Stimulated activated CD8-positive, alpha-beta memory T cell treated with anti-CD3 and anti-CD28 coated beads, Interleukin-15, amount 100 ng/mL, for 1 hour (primary cell): ENCODE measurements at places on chromosomes 5 and 9.

DNA sequence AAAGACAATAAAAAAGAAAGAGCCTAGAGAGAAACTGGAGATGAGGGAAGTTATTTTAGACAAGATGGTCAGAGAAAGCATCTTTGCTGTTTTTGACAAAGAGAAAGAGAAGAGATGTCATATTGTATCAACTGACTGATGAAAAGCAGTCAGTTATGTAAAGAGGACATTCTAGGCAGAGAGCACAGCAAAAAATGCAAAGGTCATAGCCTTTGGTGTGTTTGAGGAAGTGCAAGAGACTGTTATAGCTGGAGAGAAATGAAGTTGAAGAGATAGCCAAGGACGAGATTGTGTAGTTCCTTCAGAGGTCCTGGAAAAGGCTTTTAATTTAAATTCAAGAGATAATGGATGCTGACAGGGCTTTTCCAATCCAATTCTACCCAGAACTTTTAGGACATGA is 342.4 kb downstream of the RASEF start:
- DNase-seq = no peak

DNA sequence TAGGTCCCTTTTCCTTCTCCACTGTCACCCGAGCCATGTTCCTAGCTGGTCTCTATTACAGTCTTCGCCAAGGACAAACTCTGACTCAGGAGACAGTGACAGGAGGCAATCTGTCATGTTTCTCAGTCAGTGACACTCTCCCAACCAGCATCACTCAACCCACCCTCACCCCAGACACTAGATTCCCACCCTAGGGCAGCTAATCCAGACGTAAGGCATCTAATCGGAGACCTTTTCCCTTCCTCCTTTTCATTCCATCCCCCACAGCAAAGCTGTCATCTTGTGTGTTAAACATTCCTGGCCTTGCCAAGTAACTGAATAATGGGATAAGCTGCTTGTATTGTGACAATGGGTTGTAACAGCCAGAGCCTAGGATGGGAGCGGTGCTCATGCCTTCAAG is 95.2 kb downstream of the SNX18 start:
- no peak for DNase-seq

GRCh38 chr5:120759587-120759986 is 295.5 kb downstream of the PRR16 start:
- DNase-seq = no peak

DNA sequence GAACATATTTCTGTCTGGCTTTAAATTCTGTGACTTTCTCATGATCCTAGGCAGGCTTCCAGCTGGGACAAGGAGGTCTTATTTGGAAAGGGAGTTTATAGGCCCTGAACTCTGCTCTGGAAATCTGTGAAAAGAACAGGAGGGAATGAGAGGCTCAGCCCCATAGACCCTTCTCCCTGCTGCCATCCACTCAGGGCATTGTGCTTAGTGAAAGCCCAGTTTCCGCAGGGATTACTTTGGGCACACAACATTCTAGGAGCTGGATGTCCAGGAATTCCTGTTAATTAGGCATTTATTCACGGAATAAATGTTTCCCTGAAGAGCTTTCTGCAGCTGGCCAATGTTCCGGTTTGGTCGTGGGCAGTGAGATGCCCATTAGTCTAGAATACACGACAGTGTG is 32.7 kb upstream of the COL15A1 start:
- DNase-seq = no peak

DNA sequence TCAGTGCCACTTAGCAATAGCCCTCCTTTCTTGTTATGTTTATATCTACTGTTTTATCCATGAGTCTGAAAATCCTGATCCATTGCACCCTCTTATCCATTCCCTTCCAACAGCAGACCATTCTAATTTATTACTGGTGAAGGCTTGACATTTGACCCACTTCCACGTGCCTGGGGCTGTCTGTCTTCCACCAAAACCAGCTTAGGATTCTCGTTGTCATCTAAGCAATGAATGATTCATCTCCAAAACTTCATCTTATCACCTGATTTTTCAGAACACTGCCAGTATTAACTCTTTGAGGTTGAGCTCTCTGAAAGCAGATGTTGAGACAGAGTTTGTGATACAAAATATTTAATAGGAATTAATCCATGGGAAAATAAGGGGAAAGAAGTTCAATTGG is 277.8 kb upstream of the FBXL7 start:
- DNase-seq = no peak

GRCh38 chr5:67880511-67880805 is 335.1 kb upstream of the PIK3R1 start:
- no peak for DNase-seq

- DNase-seq = no peak
These were observed 35.7 kb upstream of the ALDH1B1 start for GRCh38 chr9:38356851-38357250.

DNA sequence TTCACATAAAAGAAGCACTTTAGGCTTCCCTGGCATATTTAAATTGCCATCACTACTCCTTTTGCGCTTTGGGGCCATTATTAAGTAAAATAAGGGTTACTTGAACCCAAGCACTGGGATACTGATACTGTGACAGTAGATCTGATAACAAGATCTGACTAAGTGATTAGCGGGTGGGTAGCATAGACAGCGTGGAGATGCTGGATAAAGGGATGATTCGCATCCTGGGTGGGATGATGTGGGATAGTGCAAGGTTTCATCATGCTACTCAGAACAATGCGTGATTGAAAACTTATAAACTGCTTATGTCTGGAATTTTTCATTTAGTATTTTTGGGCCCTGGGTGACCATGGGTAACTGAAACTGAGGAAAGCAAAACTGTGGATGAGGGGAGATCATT is 75.1 kb downstream of the PTTG1 start:
- no peak for DNase-seq

DNA sequence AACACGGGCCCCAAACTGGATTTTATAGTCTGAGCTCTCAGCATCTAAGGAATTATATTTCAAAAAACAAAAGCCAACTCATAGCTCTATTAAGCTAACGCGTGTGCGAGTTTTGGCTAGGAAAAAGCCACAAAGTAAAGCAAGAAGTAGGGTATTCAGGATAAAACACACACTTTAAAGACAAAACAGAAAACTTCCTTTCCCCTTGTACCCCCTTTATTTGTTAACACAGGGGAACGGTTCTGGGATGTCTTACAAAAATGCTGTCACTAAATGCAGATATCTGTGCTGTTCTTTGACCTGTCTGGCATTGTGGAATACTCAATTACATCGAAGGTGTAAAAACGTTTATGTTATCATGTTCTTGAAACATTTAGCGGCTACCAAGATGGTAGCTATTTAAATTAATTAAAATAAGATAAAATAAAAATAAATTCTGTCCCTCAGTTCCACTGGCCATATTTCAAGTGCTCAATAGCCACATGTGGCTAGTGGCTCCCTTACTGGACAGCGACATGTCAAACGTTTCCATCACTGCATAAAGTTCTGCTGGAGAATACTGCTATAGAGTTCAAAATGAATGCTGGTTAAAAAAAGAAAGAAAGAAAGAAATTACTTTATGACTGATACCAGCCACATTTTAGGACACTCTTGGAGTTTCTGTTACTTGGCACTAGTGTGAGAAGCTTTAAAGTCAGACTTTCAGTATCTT is 7.2 kb upstream of the MEF2C start:
- no peak for DNase-seq

DNA sequence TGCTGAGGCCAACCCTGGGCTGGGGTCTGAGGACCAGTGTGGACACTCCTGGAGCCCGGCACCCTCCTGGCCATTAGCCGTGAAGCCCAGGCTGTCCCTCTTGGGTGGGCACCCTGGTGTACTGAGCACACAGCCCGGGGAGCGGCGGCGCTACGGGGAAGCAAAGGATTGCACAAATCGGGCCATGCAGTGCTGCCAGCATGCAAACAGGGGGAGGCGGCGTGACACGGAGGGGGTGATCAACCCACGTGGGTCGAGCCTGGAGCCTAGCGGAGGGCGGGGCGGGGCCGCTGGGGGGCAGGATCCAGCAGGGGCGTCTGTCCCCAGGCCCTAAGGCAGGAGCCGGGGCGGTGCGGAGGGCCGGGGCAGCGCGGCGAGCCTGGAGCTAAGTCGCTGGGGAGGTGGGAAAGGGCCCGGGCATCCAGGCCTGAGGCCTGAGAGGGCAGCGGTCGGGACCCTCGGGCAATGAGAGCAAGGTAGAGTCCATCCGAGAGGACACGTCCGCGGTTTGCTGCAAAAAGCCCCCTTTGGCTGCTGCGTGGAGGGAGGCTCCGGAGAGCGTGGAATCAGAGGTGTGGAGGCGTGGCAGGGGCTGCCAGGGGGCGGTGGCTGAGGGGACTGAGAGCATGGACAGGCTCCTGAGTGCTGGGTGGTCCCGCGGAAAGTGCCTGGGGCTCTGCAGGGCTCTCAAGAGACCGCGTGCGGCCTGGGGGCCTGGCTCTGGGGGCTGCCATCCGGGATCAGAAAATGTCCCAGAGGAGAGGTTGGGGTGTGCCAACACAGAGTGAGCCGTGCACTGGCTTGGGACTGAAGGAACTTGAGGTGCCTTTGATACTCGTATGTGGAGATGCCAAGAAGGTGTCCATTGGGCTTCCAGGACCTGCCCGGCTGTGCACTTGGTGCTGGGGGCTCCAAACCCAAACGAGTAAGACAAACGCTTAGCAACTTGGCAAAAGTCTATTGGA is 94.2 kb downstream of the BARX1 start:
- no peak for DNase-seq

GRCh38 chr5:141326088-141326854 is 4.0 kb upstream of the PCDHGA1 start:
- peak; percentile 45 for DNase-seq

DNA sequence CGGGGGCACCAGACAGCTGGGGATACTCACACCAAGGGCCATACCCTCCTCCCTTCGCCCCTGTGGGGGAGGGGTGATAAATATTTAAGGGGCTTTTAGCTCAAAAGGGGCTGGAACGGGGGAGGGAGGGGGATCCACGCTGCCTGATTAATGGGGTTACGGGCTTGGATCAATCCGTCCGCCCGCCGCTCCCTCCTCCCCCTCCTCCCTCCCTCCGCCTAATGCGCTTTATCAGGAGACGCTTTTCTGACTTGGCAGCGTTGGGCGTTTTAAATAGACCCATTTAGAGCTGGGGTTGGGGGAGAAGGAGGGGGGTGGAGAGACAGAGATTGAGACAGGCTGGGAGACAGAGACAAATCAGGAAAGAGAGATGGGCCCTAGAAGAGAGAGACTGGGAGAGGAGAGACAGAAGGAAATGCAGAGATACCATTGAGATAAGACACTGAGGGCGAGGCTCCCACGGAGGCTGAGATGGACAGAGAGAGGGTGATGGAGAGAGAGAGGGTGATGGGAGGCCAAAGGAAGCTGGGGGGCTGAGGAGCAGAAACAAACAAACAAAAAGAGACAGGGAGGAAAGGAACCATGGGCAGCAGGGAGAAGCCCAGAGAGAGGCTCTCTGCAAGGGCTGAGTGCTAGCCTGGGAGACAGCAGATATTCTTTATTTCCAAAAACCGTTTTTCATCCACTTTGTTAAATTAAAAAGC is 10.3 kb downstream of the CNTFR start:
- no peak for DNase-seq

- no peak for DNase-seq
These were observed 40.5 kb upstream of the LPCAT1 start for GRCh38 chr5:1564182-1564748.

DNA sequence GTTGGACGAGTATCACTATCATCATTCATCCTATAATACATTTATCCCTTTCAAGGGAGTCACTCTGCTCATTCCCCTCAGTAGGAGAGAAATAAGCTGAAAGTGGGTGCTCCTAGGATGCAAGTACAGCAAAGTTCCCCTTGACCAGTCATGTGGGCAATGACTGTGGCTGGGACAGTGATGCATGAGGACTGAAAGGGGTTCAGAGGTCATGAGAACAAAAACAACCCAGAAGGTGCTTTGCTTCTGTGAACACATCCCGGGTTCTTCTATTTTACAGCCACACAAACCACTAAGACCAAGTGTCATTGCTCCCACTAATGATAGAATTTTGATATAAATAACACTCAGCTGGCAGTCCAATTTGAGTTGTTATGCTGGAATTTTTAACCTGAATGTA is 177.8 kb upstream of the ADCY2 start:
- DNase-seq = no peak

DNA sequence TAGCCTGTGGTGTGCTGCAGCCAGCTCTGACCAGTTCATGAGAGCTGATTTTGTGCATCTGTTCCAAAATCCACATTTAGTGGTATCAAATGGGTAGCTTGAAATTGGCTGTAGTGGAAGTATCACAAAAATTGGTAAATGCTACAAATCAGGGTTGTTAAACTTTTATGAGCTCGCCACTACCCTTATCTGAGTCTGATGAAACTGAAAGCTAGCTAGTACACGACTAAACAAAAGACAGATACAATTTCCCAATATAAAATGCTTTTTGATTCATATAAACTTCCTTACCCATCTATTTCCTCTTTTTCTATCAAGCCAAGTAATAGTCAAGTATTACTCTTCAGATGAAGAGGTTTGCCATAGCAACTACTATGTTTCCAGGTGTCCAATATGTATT is 392.0 kb downstream of the TMEM161B start:
- no peak for DNase-seq

DNA sequence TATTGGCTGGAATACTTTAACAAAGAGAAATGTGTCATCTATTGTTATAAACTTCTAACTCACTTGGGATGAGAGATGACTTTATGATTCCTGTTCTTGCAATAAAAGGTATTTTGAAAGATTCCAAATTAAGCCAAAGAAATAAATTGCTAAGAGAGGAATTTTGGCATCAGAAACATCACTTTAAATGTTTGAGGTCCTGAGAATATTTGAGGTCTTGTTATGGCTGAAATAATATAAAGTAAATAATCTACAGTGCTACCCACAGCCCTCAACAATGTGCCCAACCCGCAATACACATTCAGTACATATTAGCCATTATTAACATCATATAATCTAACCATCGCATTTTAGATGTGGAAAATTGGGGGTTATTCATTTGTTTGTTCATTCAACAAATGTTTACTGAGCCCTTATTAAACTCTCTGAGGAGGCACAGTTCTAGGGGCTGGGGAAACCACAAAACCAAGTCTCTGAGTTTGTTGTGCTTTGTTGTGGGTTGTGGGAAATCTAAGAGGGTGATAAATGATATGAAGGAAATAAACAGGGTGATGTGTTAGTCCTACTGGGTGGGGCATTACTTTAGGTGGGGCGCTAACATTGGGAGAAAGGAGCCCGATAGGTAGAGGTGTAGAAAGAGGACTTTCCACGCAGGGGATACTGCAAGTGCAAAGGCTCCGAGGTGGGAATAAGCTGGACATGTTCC is 135.2 kb upstream of the CLINT1 start:
- no peak for DNase-seq

DNA sequence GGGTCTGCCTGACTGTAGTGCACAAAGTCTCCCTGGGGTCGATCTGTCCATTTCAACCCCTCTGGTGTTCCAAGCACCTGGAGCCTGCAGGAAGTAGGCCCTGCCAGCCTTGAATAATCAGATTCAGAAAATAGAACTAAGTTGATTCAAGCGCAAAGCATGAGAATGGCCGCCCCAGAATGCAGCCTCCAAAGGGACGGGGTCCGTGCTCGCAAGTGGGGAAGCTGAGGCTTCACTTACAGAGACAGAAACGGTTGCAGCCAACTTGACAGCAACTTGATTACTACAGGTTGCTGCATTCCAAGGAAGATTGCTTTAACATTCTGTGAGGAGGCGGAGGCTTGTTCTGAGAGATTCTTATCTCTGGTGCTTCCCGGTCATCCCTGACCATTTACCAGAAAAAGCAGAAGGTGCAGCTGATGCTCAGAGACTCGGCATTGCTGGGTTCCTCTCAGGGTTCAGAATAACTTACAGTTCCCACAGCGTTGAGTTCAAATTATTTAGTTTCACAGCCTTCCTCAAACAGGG is 14.9 kb upstream of the LRRC14B start:
- DNase-seq = no peak

GRCh38 chr5:103436656-103437055 is 125.9 kb downstream of the NUDT12 start:
- no peak for DNase-seq

- DNase-seq = no peak
These were observed 15.1 kb downstream of the IFNA1 start for GRCh38 chr9:21455320-21455719.
